Type B pancreatic cell (in vitro differentiated cells): ENCODE measurements at places on chromosomes 6 and 20.

DNA sequence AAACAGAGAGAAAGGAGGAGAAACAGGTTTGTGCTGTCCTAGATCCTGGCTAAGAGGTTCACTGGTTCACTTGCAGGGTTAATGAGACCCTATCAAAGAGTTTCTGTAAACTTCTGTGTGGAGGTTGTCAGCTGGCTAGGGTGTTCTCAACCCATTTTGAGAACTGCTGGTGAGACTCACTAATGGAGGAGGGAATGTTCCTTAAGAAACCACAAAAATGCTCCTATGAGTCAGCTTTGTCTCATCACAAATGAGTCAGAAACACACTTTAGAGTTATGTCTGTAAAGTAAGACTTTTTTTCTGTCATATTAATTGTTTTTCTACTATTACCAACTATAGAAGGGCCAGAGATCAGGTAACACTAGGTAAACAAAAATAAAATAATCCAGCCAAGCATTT is 884.4 kb downstream of the PHF3 start:
- DNase-seq = no peak
- no peaks in the 10 kb centered on the region for H3K27me3 ChIP-seq
- H3K4me1 ChIP-seq = peaks cover 7% of the 10 kb centered on the region
- H3K36me3 ChIP-seq = no peaks in the 10 kb centered on the region
- H3K27ac ChIP-seq = no peak overlapping the region

DNA sequence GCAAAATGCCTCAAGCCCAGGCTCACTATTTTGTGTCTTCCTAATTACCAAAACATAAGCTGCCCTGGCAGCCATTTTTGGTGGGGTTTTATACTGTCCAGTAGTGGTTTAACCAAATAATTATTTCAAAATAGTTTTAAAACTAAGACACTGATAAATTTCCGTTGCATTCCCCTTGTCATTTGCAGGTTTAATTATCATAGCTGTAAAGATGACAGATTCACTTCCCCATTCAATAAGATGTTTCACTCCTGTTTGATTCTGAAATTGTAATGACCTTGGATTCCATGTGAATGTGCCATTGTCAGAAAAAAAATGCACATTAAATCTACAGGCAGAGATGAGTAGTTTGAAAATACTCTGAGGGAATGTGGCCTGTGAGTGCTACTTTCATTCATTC is 172.0 kb downstream of the COL9A1 start:
- no peaks in the 10 kb centered on the region for H3K4me1 ChIP-seq
- H3K27ac ChIP-seq = no peak overlapping the region
- H3K27me3 ChIP-seq = no peaks in the 10 kb centered on the region
- no peak overlapping the region for H3K4me3 ChIP-seq
- DNase-seq = no peak
- H3K36me3 ChIP-seq = no peaks in the 10 kb centered on the region

DNA sequence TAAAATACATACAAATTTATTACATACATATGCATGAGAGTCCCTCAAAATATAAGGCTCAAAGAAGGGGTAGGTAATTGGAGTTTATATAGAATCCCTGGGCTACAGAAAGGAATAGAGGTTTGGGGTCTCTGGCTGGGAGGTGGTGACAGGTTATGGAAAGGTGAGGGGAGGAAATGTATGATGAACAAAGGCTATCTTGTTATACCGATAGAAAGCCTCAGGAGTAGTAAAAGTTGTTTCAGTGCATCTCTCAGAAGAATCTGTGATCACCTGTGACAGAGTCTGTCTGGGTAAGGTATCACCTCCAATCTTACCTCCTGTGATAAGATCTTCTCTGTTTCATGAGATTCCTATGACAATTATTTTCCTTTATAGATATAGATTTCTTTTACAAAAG is 252.9 kb upstream of the AGPAT4 start:
- H3K4me1 ChIP-seq = no peaks in the 10 kb centered on the region
- no peak overlapping the region for H3K27ac ChIP-seq
- no peak overlapping the region for H3K4me3 ChIP-seq
- no peak for DNase-seq
- no peaks in the 10 kb centered on the region for H3K36me3 ChIP-seq

GRCh38 chr6:151437401-151437800 is 14.5 kb downstream of the RMND1 start:
- DNase-seq = no peak
- H3K4me3 ChIP-seq = no peak overlapping the region
- no peaks in the 10 kb centered on the region for H3K27me3 ChIP-seq
- peaks cover 15% of the 10 kb centered on the region for H3K36me3 ChIP-seq
- H3K4me1 ChIP-seq = peaks cover 34% of the 10 kb centered on the region

GRCh38 chr6:98900706-98901105 is 47.0 kb downstream of the FBXL4 start:
- no peak overlapping the region for H3K27ac ChIP-seq
- no peak for DNase-seq
- H3K27me3 ChIP-seq = no peaks in the 10 kb centered on the region
- H3K36me3 ChIP-seq = peaks cover 33% of the 10 kb centered on the region
- H3K4me1 ChIP-seq = no peaks in the 10 kb centered on the region

- no peak overlapping the region for H3K27ac ChIP-seq
- peaks cover 5% of the 10 kb centered on the region for H3K27me3 ChIP-seq
- H3K4me1 ChIP-seq = peaks cover 14% of the 10 kb centered on the region
- DNase-seq = no peak
- H3K36me3 ChIP-seq = no peaks in the 10 kb centered on the region
Measured at GRCh38 chr20:7516621-7517111, 423.6 kb downstream of the HAO1 start.

DNA sequence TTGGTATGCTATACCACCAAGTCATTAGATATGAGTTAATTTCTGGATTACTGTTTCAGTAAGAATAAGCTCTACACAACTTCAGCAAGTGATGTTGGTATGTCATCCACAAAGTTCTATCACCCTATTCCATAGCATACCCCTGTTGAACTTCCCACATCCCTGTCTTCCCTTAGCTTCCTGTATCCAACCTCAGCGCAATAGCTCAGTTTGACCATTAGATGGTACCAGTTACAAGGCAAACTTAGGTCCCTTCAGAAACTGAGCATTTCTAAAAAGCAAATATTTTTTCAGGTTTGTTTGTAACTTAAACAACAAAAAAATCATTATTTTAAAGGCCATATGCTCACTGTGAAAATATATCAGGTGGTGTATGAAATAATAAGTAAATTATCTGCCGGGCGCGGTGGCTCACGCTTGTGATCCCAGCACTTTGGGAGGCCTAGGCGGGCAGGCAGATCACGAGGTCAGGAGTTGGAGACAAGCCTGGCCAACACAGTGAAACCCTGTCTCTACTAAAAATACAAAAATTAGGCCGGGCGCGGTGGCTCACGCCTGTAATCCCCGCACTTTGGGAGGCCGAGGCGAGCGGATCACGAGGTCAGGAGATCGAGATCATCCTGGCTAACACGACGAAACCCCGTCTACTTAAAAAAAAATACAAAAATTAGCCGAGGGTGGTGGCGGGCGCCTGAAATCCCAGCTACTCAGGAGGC is 8.8 kb upstream of the MOG start:
- no peak overlapping the region for H3K4me3 ChIP-seq
- H3K36me3 ChIP-seq = no peaks in the 10 kb centered on the region
- H3K27me3 ChIP-seq = no peaks in the 10 kb centered on the region
- no peak for DNase-seq
- peaks cover 10% of the 10 kb centered on the region for H3K4me1 ChIP-seq

- no peaks in the 10 kb centered on the region for H3K27me3 ChIP-seq
- DNase-seq = no peak
- H3K27ac ChIP-seq = no peak overlapping the region
- peaks cover 21% of the 10 kb centered on the region for H3K4me1 ChIP-seq
Measured at GRCh38 chr6:16466800-16467553, 228.6 kb downstream of the GMPR start.

GRCh38 chr20:22455259-22455658 is 129.1 kb downstream of the FOXA2 start:
- H3K4me3 ChIP-seq = no peak overlapping the region
- no peak for DNase-seq
- H3K36me3 ChIP-seq = no peaks in the 10 kb centered on the region
